Esophagus squamous epithelium (tissue), 5 donors: ENCODE measurements at places on chromosomes 7 and 10.

DNA sequence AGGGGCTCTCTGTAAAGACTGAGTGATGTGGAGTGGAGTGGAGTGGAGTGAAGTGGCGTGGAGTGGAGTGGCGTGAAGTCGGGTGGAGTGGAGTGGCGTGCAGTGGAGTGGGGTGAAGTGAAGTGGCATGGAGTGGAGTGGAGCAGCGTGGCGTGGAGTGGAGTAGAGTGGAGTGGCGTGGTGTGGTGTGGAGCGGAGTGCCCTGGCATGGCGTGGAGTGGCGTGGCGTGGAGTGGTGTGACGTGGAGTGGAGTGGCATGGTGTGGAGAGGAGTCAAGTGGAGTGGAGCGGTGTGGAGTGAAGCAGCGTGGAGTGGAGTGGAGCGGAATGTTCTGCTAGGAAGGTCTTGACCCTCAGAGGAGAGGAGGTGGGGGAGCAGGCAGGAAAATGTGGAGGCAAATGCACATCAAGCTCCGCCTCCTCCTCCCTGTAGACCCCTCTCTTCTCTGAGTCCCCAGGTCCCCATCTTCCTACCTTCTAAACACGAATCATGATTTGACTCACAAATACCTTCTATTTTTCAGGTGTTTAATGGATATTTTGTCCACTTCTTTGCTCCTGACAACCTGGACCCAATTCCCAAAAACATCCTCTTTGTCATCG is 19.9 kb downstream of the ITIH2 start:
- no peak for DNase-seq

GRCh38 chr7:51349820-51350545 is 33.4 kb upstream of the COBL start:
- DNase-seq: no peak

GRCh38 chr7:39880556-39880955 is 69.5 kb upstream of the CDK13 start:
- DNase-seq: no peak

DNA sequence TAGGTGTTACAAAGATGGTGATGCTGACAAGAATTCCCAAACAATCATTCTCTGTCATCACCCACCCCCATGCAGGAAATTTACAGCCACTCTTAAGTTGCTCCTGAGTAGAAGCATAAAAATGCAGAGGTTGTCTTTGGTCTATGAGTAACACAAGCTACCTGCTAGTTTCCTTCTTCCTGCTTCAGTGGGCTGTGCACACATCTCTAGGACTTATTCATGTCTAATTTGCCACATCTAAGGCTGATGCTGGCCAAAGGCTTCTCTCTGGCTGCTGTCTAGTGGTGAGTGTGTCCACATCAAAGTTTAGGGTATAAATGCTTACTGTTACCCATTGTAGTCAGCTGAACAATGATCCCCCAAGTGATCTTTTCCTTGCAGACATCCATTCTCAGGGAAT is 662.5 kb downstream of the TYW1 start:
- DNase-seq: no peak

DNA sequence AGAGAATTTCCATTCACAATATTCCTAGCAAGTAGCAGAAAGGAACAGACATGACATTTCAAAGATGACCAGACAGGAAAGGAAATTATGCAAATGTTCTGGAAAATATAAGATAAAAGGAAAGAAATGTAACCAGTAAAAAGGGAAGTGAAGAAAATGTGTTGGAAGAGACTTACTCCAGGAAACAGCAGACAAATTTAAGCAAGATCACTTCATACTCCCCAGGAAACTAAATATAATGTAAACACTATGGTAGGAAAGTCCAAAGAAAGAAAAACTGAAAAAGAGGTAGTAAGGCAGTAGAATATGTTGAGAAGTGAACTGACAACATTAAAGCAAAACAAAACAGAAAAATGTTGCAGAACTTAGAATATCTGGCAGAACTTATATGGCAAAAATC is 6.4 kb upstream of the ST8SIA6 start:
- no peak for DNase-seq

DNA sequence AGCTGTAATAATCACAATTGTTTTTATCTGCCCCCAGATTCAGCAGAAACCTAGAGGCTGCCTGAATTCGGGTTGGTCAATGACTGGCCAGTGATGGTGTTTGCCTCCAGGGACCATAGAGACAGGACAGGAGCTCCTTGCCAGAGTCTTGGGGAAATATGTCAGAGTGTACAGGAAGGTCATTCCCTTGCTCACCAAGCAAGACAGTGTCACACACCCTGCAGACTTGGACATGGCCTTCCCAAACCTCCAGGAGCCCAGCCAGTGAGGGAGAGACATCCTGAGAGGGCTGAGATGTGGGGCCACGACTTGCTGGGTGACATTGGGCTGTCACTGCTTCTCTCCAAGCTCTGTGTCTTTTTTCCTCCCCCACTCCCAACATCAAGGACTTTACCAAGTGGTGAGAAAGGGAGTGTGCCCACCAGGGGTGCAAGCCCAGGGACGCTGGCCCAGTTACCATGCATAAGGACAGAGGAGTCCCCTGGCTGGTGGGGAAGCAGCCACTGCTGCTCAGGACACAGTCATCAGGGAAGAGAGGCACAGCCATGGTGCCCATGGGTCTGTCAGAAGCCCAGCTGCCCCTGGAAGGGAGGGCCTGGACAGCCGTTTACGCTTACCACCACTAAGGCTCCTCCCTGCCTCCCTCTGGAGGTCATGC is 25.3 kb upstream of the C10orf53 start:
- no peak for DNase-seq

GRCh38 chr10:73827346-73828089 is 16.1 kb upstream of the NDST2 start:
- no peak for DNase-seq

GRCh38 chr10:48253970-48254657 is 20.4 kb downstream of the FRMPD2 start:
- DNase-seq: no peak

- DNase-seq: no peak
These were observed 6.3 kb downstream of the SMURF1 start for GRCh38 chr7:99137411-99138180.

DNA sequence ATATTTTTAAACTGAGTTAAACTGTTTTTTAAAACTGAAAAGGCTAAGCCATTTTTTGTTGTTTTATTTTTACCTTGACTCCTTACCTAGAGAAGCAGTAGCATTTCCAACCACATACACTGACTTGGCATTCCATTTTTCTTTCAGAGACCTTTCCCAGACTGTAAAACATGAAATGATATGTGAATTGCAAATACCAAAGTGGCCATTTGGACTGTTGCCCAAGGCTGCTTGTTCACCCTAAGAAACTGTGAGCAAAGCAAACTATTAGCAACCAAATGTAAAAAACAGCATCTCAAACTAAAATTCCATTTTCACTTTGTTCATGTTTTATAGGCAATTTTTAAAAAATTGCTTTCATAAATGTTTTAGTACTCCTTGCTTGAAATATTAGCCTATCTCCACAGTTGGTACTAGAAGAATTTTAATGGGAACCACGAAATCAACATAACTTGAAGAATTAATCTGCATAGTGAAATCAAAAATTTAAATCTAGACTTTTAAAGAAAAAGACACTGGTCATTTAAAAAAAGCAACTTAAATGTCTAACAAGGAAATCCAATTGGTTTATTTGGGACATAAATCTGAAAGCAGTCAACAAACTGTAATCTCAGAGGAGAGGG is 10.8 kb downstream of the UROS start:
- DNase-seq: no peak
